Activated CD8-positive, alpha-beta memory T cell treated with anti-CD3 and anti-CD28 coated beads, Interleukin-2, amount 10 ng/mL, durations not matched to agents 7 days and 5 days (primary cell): ENCODE measurements at places on chromosomes 1 and 21.

DNA sequence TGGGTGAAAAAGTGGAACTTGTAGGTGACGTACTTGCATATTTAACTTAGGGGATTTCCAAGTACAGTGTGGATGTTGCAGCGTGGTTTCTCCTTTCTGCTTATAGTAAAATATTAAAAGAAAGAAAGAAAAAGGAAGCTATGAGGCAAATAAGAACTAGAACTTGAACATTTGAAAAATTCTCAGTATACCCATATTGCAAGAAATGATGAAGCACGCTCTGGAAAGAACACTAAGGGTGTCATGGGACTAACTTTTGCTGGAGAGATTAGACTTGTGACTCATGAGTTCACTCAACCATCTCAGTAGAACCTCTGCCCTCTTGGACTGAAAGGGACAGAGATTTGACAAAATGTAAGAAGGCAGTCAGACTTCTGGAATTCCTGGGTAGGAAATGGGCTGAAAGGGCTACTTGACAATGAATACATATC is 704.5 kb upstream of the ADGRL4 start:
- DNase-seq: no peak
- no peaks in the 10 kb centered on the region for H3K4me1 ChIP-seq
- no peaks in the 10 kb centered on the region for H3K36me3 ChIP-seq
- H3K27ac ChIP-seq: no peak overlapping the region

DNA sequence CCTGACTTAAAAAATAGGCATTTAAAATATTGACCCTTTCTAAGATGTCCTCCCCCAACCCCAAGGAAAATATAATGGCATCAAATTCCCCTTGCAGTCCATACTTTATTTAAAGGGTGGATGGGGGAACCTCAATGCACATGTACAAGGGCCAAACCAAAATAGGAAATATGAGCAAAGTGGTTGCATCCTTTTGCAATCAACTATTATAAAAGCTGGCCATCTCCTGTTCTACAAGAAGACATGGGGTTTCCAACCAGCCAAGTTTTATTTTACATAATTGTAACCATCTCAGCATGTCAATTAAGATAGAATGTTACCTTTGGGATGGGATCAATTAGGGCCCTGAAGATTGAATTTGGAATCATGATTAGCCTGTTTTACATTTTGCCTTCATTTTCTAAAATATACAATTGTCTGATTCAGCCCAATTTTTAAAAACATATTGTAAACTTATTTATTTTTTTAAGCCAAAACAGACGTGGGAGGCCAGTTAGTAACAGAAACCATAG is 146.7 kb upstream of the NFIA start:
- no peak for DNase-seq
- no peak overlapping the region for H3K4me3 ChIP-seq

- peaks cover 7% of the 10 kb centered on the region for H3K4me1 ChIP-seq
- DNase-seq: no peak
These were observed 9.6 kb downstream of the EPHA10 start for GRCh38 chr1:37755290-37755689.

- peaks cover 1% of the 10 kb centered on the region for H3K36me3 ChIP-seq
- H3K4me3 ChIP-seq: no peak overlapping the region
- H3K27ac ChIP-seq: no peak overlapping the region
- no peak for DNase-seq
- H3K4me1 ChIP-seq: no peaks in the 10 kb centered on the region
- H3K27me3 ChIP-seq: peaks cover 26% of the 10 kb centered on the region
These were observed 80.4 kb upstream of the LPGAT1 start for GRCh38 chr1:211910913-211911485.

- no peaks in the 10 kb centered on the region for H3K27me3 ChIP-seq
- H3K4me3 ChIP-seq: no peak overlapping the region
- no peak for DNase-seq
- H3K4me1 ChIP-seq: peaks cover 3% of the 10 kb centered on the region
- no peaks in the 10 kb centered on the region for H3K36me3 ChIP-seq
These were observed 189.7 kb downstream of the KCNH1 start for GRCh38 chr1:210944252-210944651.

DNA sequence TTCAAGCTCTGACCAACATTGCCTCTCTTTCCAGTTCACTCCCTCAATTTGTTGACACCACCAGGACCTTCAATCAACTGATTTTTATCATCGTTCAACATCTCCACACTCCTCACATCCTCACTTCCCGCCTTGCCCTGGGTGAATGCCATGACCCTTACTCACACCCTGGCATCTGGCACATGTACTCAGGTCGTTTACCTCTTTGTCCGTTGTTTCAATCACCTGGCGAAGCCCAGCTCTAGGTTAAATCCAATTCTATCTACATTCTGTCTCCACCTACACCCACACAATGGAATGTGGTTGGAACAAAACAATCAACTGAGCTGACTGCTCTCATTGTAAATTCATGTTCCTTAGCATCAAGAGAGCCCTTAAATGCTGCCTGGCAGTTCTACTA is 24.2 kb upstream of the TBX15 start:
- peaks cover 4% of the 10 kb centered on the region for H3K4me1 ChIP-seq
- no peak for DNase-seq
- peaks cover 5% of the 10 kb centered on the region for H3K36me3 ChIP-seq
- H3K4me3 ChIP-seq: no peak overlapping the region

DNA sequence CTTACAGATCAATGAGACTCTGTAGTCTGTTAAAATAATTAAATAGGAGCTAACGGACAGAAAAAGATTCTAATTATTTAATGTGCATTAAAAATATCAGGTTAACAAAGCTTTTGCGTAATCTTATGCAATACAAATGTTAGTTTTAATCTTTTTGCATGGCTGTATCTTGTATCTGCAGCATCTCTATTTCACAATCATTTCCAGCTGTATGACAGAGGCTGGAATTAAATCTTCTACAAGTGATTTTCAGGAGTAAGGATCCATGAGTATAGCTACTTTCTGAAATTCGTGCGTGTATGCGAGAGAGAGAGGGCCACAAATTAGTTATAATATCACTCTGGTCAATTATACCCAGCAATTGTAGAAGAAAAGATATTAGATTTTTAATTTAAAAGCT is 1446.8 kb downstream of the NCAM2 start:
- no peak overlapping the region for H3K4me3 ChIP-seq
- H3K27me3 ChIP-seq: no peaks in the 10 kb centered on the region
- DNase-seq: no peak
- no peaks in the 10 kb centered on the region for H3K36me3 ChIP-seq

- H3K4me3 ChIP-seq: no peak overlapping the region
- H3K36me3 ChIP-seq: no peaks in the 10 kb centered on the region
- no peaks in the 10 kb centered on the region for H3K4me1 ChIP-seq
- H3K27ac ChIP-seq: no peak overlapping the region
- DNase-seq: no peak
These were observed 97.6 kb downstream of the EPHB2 start for GRCh38 chr1:22808186-22808675.

- peaks cover 6% of the 10 kb centered on the region for H3K36me3 ChIP-seq
- no peak for DNase-seq
- H3K27me3 ChIP-seq: peaks cover 9% of the 10 kb centered on the region
- no peak overlapping the region for H3K27ac ChIP-seq
- H3K4me3 ChIP-seq: no peak overlapping the region
These were observed 62.2 kb downstream of the ZFYVE9 start for GRCh38 chr1:52203935-52204625.

DNA sequence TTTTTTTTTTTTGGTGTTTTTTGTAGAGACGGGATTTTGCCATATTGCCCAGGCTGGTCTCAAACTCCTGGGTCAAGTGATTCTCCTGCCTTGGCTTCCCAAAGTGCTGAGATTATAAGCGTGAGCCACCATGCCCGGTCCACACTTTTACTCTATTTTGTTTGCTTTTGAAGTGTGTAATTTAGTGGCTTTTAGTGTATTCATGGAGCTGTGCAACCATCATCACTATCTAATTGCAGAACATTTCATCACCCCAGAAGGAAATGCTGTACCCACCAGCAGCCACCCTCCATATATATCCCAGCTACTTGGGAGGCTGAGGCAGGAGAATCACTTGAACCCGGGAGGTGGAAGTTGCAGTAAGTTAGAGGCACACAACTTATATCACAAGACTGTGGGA is 136.9 kb upstream of the ERRFI1 start:
- H3K27me3 ChIP-seq: no peaks in the 10 kb centered on the region
- H3K4me1 ChIP-seq: peaks cover 17% of the 10 kb centered on the region
- H3K4me3 ChIP-seq: no peak overlapping the region
- H3K36me3 ChIP-seq: peaks cover 1% of the 10 kb centered on the region

DNA sequence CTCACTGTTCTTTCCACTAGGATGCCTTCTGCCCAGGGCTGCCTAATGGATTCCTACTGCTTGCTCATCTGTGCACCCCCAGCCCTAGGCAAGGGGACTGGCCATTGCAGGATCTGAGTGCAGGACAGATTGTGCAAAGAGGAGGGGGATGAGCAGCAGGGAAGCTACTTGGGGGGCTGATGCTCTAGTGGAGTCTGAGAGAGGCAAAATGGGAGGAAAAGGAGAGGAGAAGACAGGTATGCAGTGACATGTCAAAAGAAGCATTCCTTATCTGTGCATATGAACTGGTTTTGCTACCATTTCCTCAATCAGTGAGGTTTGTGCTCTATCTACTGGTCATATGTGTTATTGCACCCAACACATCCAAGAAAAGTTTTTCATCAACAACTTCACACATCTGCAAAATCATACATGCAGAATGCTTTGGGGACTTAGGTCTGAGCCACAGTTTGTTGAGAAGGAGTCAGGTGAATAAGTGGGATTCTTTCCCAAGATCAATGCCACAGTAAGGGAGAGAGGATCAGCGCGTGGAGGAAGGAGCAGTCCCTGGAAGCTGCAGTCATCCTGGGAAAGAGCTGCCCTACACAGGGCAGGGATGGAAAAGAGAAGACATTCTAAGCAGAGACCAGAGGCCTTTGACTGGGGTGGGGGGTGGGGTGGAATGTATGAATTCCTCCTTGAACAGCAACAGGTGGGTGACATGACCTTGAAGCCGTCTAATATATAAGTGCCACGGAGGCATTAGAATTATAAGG is 14.4 kb downstream of the SLC5A9 start:
- H3K4me1 ChIP-seq: no peaks in the 10 kb centered on the region
- no peak overlapping the region for H3K4me3 ChIP-seq
- no peaks in the 10 kb centered on the region for H3K27me3 ChIP-seq
- H3K27ac ChIP-seq: no peak overlapping the region
- no peak for DNase-seq
- H3K36me3 ChIP-seq: no peaks in the 10 kb centered on the region

GRCh38 chr21:41068967-41069642 is 98.9 kb upstream of the BACE2 start:
- H3K27ac ChIP-seq: no peak overlapping the region
- no peak overlapping the region for H3K4me3 ChIP-seq
- H3K4me1 ChIP-seq: peaks cover 2% of the 10 kb centered on the region
- H3K27me3 ChIP-seq: peaks cover 16% of the 10 kb centered on the region

DNA sequence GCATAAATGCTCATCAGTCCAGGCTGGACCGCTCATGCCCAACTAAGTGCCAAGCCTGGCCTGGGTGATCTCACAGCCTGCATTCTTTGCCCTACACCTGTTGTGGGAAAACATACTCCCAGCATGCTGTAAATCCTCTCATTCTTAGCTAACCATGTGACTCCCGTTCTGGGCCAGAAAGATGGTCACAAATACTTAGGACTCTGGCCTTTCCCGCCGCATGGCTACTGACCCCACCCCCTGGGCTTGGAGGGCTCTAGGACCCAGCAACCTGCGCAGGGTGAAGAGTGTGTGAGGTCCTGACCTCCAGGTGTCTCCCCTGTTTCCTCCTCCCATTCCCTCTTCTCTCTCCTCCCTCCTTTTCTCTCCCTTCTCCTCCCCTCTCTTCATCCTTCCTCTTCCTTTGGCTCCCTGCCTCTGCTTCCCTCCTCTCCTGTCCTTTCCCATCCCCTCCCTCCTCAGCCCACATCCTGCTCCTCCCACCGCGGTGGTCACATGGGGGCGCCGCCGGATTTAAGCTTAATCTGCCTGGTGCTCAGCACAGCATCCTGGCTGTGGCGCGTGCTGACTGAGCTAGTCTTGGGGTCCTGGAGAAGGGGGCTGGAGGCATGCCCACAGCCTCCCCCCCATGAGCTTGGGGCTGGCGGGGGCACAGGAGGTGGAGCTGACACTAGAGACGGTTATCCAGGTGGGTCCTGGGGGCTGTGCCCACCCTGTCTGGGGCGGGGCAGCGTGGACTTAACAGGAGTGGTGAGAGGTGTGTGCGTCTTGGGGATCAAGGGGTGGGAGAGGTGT is at the start of gene CROCC:
Gene CROCC, plus strand, starts transcription at position 541 of the 795 bp plus-strand sequence. Its CDS starts 88 bp downstream, at position 629.
- peaks cover 19% of the 10 kb centered on the region for H3K4me1 ChIP-seq
- no peaks in the 10 kb centered on the region for H3K36me3 ChIP-seq
- H3K27me3 ChIP-seq: no peaks in the 10 kb centered on the region
- H3K27ac ChIP-seq: no peak within 1 kb of the TSS
- peak; percentile 80 for DNase-seq

DNA sequence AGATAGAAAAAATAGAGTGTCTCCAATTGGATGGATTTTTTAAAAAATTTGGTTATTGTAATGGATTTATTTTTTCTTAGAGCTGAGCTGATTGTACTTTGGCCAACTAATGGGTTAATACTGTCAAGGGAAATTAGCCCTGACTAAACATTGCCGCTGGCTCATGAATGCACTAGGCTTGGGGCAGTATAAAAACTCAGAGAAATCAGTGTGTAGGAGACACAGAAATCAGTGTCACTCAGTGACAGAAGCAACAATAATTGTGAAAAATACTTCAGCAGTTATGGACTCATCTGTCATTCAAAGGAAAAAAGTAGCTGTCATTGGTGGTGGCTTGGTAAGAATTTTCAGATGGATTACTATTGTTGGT is at the start of gene KMO:
Gene KMO, plus strand, starts transcription at position 217 of the 370 bp plus-strand sequence. Its CDS starts 67 bp downstream, at position 284.
- peak within 1 kb of the TSS; percentile 89 for H3K4me3 ChIP-seq
- peaks cover 31% of the 10 kb centered on the region for H3K27me3 ChIP-seq
- no peaks in the 10 kb centered on the region for H3K36me3 ChIP-seq
- H3K4me1 ChIP-seq: peaks cover 10% of the 10 kb centered on the region
- no peak for DNase-seq

GRCh38 chr1:30579580-30579979 is 143.8 kb downstream of the MATN1 start:
- no peak for DNase-seq
- peaks cover 2% of the 10 kb centered on the region for H3K27me3 ChIP-seq
- no peak overlapping the region for H3K27ac ChIP-seq
- no peak overlapping the region for H3K4me3 ChIP-seq
- no peaks in the 10 kb centered on the region for H3K4me1 ChIP-seq

DNA sequence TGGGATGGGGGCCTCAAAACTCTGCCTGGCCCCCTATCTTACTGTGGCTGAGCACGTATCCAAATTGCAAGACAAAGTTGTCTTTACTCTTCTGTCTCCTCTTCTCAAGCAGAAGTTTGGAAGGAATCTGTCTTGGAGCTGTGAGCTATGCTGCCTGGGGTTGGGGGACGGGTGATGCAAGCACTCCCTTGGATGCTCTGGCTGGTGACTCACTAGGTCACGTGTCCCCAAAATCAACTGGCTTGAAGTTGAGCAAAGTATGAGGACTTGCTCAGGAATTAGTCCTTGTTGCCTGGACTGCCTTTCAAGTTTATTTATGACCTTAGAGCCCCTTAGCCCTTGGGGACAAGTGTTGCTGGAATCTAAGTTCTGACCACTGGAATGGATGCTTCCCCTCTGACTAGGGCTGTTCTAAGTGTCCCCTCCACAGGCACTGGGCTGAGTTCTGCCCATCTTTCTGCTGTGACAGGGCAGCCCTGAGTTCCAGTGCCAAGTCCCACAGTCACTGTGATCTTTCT is 269.5 kb downstream of the HHAT start:
- H3K4me3 ChIP-seq: no peak overlapping the region
- no peaks in the 10 kb centered on the region for H3K36me3 ChIP-seq
- no peak for DNase-seq
- H3K27ac ChIP-seq: no peak overlapping the region
- H3K27me3 ChIP-seq: no peaks in the 10 kb centered on the region
